ENCODE measurements at places on chromosomes 6 and 20.

DNA sequence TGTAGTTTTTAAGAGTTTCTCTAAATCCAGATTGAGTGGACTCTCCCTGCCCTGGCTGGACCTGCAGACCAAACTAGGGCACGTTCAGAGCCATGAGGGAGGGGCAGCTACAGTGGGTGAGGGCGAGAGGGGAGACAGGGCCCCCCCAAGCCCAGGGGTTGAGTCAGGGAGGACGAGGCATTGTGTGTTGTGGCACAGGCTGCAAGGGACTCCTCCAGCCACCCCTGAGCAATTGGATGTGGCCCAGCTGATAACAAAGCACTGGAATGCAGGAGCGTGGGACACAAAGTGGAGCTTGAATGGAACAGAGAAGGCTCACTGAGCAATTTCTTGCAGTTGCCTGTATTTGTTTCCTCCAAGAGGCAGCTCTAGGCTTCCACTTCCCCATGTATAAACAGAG, 43.5 kb upstream of the MYL9 start:
- DNase-seq, result no peak

GRCh38 chr6:158737082-158737709, 82.0 kb downstream of the EZR start:
- no peak for DNase-seq

- no peak for DNase-seq
Measured at GRCh38 chr6:52454556-52454955, 34.4 kb downstream of the EFHC1 start.

DNA sequence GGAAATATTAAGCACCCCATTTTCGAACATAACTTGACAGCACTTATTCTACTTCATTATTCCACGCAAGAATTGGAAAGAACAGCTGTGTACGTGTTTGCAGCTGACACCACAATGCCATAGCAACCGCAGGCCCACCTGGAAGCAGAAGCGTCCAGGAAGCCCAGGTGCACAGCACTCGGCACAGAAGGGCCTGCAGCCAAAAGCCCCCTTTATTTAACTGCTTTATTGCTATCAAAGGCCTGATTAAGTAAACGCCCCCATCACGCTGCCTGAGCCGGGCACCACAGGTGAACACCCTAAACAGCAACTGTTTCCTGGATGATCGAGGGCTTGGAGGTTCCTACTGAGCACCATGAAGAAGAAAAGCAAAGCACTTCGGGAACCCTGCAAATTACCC, 6.3 kb downstream of the TAF4 start:
- DNase-seq, result peak; percentile 70

- no peak for DNase-seq
Measured at GRCh38 chr20:4689220-4689619, 32.5 kb upstream of the PRND start.

- DNase-seq, result no peak
Measured at GRCh38 chr6:387293-387741, 4.2 kb upstream of the IRF4 start.

- no peak for DNase-seq
Measured at GRCh38 chr6:113380591-113380990, 476.6 kb upstream of the MARCKS start.

DNA sequence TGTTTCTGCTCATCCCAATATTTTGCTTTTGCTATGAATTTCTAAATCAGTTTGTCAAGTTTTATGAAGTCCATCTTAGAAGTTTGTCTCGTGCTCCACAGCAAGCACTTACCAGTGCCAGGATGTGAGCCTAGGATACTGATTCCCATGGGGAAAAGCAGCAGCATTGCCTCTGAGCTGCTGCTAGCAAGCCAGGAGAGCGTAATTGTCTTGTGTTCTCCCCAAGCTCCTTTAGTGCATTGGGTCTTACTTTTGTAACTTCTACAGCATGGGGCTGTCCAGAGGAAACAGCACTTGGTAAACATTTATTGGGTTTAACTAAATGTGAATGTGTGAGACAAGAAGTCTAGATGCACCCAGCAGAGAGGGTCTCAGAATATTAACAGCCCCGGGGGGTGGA, 76.1 kb downstream of the RNF182 start:
- no peak for DNase-seq

- DNase-seq, result no peak
Measured at GRCh38 chr6:35096129-35096862, 44.8 kb downstream of the TCP11 start.

- DNase-seq, result no peak
Measured at GRCh38 chr6:146433881-146434731, 109.5 kb upstream of the RAB32 start.

GRCh38 chr6:44464527-44465310, 77.2 kb downstream of the CDC5L start:
- DNase-seq, result no peak

GRCh38 chr6:108903796-108904195, 55.6 kb downstream of the ARMC2 start:
- no peak for DNase-seq

DNA sequence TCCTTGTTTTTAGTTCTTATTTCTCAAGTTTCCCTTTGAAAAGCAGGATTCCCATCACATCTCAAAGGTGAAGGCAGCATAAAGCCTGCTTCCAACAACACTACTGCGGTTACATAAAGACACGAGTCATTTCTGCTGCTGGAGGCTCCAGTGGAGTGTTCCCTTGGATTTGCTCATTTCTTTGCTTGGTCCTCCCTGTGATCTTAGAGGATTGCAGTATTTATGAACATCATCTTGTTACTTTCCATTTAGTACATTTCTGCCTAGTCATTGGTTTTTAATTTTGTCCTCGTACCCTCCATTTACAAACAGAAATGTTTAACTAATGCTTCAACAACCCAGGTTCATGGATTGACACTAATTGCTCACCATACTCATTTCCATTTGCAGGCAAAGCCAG, 298.8 kb downstream of the ZNF217 start:
- no peak for DNase-seq

GRCh38 chr6:42692137-42692911, 30.1 kb downstream of the PRPH2 start:
- no peak for DNase-seq

GRCh38 chr6:27468334-27468733, 4.6 kb downstream of the ZNF184 start:
- DNase-seq, result no peak

GRCh38 chr20:4681991-4682401, 39.7 kb upstream of the PRND start:
- DNase-seq, result no peak

- DNase-seq, result no peak
Measured at GRCh38 chr20:59657459-59658046, 53.2 kb downstream of the PHACTR3 start.

GRCh38 chr20:10094566-10095173, 59.9 kb downstream of the ANKEF1 start:
- no peak for DNase-seq

DNA sequence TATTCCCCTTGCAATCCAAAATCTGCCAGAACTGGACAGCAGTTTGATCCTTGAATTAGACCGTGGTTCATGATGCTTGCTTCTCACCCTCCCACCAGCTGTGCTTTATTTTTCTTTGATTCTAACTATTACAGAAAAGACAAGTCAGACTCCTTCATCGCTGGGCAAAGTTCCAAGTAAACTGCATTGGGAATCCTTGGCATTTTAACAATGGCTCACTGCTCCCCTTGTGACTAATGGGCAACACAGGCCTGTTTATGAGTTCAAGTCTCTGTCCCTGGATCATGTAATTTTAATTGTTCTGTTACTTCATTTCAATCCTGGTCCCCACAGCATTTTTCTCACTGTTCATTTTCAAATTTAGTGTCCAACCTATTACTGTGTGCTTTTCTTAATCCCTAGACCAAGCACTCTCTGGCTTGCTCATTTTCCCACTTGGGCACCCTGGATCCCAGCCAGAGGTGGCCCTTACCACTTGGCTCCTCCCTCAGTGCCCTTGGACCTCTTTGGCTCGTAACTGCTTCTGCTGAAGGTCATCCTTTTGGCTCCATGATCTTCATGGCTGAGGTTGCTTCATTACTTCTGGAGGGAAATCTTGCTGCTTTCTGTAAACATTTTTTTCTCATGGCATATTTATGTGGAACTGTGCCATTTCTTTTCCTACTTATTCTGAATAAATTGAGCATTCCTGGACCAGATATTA, 32.8 kb downstream of the PSMB9 start:
- no peak for DNase-seq

- DNase-seq, result no peak
Measured at GRCh38 chr6:148348335-148348734, 5.7 kb downstream of the SASH1 start.

DNA sequence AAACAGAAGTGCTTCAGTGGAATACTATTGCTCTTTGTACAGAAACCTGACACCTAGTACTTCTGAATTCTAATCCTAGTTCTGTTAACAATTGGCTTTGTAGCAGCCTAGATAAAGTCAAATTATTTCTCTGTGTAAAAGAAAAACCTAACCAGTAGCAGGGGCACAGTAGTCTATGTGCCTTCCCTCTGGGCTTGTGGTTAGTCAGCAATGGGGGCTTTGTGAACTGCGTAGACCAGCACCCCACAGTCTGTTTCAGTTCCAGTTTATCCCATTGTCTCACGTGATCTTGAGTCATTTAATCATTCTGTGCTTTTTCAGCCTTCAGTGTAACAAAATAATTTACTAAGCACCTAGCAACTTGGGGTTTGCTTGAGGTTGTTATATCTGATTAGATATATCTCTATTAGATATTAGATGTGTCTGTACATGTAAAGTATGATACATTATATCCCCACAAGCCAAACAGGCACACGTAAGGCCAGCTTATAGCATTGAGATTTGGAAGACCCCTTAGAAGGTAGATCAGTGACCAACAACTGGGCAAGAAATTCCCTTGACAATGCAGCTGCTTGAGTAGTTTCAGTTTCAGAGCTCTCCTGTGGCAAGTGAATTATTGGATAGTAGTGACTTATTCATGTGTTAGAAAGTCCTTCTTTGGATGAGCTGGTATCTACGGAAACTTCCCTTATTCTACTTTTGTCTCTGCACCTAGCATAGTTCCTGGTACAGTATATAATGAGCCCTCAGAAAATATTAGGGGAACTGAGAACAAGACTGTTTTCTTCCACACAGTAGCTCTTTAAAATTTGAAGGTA, 27.9 kb upstream of the CCR6 start:
- DNase-seq, result no peak

- no peak for DNase-seq
Measured at GRCh38 chr6:166313255-166314070, 5.3 kb upstream of the PRR18 start.

DNA sequence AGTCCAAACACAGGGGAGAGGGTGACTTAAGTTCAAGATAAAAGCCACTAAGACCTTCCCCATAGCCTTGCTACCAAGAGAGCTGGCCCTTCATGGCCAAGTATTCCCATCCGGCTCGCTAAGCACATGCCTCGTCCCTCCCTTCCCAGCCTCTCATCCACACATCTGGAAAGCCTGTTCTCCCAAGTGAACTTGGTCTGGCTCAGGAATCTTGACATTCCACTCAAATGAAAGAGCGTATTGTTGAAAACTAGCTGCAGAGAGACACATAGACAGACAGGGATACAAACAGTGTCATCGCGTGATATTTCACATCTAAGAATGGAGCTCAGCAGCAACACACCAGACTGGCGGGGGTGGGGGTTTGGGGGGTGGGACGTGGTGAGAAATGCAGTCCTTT, 182.8 kb upstream of the FOXQ1 start:
- DNase-seq, result no peak

DNA sequence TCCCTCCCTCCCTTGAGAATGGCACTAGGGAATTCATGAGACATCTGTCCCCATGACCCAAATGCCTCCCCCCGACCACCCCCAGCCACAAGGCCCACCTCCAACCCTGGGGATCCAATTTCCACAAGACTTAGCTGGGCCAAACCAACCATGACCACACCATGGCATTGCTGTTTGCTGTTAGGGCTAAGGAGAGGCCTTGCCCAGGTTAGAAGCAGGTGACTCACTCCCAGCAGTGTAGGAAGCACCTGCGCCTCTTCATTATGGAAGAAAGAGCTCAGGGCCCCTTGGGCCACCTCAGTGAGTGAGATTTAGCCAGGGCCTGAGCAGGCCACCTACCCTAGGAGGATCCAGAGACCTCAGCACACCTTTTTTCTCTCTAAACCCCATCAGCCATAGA, 337.9 kb downstream of the TAF4 start:
- DNase-seq, result peak; percentile 61

DNA sequence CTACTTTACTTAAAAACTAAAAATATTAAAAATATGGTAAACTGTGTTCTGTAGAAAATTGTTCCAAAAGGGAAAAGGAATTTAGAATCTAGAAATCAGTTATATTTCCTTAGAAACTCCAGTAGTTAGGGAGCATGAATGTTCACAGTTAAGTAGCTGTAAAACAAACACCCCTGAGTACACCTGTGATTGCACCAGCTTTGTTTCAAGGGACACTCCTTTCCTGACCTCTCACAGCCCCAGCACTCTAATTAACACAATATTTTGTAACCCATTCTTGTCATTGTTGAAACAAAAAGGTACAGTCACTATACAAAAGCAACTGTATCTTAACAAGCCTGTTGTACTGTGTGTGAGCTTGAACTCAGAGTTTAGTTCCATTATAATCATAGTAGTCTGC, 72.3 kb downstream of the NCOA7 start:
- DNase-seq, result no peak

DNA sequence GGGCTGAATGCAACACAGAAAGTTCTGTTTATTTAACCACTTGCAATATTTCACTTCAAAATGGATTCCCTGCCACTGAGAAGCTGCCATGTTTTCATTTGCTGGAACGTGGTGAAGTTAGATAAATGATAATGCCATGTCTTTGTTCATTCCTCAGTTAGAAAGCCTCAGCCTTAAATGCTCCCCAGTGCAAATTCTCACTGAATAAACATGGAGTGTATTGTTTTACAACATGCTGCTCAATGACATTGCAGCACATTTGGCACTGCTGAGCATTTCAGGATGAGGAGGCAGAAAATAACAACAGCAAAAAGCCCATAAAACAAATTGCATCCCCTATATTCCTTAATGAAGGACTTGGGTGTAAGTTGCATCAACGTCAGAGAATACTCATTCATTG, 913.8 kb upstream of the FLRT3 start:
- no peak for DNase-seq

DNA sequence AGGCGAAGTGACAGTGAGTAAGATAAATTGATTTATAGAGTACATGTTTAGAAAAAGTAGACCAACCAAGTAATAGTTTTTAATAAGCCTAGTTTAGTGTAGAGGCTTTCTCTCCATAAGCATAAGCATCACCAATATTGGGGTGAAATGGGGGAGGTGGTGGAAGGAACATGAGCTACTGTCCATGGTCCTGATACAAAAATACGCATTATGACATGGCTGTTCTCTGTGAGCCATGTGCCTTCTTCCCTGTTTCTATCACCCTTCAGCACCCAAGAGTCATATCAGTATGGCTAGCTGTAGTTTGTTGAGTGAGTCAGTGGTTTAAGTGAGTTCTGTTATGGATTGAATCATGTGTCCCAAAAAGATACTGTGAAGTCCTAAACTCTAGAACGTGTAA, 150.8 kb downstream of the EDN1 start:
- DNase-seq, result no peak
